Upper lobe of left lung (tissue), 6 donors: ENCODE measurements at places on chromosomes 7 and 10.

- DNase-seq, result no peak
These were observed 115.2 kb upstream of the CDK1 start for GRCh38 chr10:60662917-60663614.

GRCh38 chr7:16698200-16698905, 52.4 kb downstream of the BZW2 start:
- no peak for DNase-seq

DNA sequence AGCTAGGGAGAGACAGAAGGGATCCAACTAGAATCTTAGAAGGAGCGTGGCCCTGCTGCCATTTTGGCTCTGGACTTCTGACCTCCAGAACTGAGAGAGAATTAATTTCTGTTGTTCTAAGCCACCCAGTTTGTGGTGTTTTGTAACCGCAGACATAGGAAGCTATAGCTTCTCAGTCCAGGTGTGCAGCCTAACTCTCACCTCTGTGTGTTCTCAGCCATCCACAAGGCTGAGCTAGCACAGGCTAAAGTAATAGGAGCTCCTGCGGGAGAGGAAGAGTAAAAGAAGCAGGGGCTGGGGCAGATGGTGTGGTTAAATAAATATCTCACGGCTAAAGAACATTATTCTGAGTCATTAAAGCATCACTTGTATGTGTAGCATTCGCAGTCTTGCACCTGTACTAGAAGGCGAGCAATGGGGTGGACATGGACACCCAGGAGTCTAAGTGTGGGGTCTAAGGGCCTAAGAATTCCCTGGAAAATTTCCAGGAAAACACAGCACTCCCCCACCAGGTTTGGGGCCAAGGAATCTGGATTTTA, 94.1 kb downstream of the AOAH start:
- DNase-seq, result no peak

DNA sequence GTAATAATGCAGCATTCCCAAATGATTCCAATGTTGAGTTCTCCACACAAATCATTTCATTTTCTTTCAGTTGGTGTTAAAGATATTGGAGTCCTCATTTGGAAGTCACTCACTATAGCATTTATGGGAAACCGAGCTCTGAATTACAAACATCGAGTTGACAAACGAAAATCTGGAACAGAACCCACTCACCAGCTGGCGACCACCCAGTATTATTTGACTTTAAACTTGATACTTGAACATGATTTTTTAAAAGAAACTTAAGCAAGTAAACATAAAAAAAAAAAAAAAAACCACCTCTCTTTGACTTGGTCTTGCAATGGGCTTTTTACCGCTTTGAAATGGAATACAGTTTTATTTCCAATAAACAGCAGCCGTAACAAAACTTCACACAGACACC, 576.6 kb upstream of the C7orf33 start:
- DNase-seq, result no peak

DNA sequence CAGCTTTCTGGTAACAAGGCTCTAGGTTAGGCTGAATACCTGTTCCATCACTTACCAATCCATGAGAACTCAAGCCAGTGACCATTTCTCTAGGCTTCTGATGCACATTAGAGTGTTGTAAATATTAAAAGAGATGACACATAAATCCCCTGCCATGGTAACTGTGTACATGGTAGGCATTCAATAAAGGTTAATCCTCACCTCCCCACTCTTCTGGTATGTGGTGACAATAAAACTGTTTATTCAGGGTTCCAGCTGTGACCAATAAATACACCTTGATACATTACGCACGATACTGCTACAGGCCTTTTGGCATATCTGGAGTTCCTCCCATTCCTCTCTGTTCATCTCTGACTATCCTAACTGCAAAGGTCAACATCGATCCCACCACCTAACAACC, 171.9 kb downstream of the SRPK2 start:
- no peak for DNase-seq
